ENCODE measurements at places on chromosomes 7 and 10.
A peak's percentile ranks its signal among the peaks of the same experiment; 100 is the strongest.

DNA sequence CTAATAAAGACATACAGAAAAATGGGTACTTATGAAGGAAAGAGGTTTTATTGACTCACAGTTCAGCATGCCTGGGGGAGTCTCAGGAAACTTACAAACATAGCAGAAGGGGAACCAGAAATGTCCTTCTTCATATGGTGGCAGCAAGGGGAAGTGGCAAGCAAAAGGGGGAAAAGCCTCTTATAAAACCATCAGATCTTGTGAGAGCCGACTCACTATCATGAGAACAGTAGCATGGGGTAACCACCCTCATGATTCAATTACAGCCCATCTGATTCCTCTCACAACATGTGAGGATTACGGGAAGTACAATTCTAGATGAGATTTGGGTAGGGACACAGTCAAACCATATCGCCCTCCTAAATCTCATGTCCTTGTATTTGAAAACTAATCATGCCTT is 1305.4 kb upstream of the SORCS1 start:
- no peak for DNase-seq

GRCh38 chr10:110336111-110336721 is 31.5 kb upstream of the SMNDC1 start:
- DNase-seq, result peak; percentile 78

GRCh38 chr10:58996063-58996462 is 180.4 kb upstream of the PHYHIPL start:
- DNase-seq, result no peak

DNA sequence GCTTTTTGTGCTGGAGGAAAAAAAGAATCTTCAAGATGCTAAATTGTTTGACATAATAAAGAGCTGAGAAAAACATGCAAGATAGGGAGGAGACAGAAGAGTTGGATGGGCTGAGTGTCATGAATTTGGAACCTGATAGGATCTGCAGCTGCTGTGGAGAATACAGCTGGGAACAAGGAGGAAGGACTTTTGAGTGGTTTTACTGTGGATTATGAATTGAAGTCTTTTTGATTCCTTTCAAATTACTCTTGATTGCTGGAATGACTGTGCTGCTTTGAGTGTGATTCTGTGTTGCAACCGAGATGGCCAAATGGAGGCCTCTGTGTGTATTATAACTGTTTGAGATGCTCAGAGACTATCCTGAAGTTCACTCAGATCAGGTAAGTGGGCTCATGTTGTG is 4.0 kb downstream of the EFCAB10 start:
- DNase-seq, result no peak

- DNase-seq, result peak; percentile 13
Measured at GRCh38 chr7:103524042-103524907, 78.3 kb upstream of the SLC26A5 start.

DNA sequence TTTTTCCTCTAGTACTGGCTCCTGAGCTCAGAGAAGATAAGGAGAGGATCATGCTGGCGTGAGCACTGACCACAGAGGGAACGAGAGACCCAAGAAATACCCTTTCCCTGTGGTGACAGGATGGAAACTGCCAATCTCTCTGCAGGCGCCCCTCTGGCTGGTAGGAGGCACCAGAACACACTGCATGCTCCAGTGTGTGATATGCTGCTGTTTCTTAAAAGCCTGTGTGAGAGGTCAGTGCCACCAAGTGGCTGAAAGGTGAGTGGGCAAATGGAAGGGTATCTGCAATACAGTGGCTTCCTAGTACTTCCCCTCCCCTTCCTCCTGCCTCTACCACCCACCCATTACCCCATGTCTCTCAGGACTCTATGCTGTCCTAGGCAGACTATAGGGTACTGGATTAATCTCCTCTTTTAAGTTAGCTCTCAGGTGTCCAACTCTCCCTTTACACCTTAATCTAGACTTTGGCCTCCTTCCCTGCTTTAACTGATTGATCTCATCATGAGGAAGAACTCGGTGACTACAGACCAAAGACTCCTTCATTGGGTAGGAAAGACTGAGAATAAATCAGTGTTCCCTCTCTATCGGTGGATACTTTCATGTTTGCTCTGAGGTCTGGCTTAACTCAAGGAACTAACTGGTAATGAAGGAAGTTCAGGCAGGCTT is 283.6 kb downstream of the ADRA2A start:
- peak; percentile 78 for DNase-seq

- DNase-seq, result no peak
Measured at GRCh38 chr10:4607681-4608080, 218.3 kb upstream of the AKR1E2 start.

GRCh38 chr7:151795168-151795811 is 81.6 kb downstream of the PRKAG2 start:
- DNase-seq, result no peak

DNA sequence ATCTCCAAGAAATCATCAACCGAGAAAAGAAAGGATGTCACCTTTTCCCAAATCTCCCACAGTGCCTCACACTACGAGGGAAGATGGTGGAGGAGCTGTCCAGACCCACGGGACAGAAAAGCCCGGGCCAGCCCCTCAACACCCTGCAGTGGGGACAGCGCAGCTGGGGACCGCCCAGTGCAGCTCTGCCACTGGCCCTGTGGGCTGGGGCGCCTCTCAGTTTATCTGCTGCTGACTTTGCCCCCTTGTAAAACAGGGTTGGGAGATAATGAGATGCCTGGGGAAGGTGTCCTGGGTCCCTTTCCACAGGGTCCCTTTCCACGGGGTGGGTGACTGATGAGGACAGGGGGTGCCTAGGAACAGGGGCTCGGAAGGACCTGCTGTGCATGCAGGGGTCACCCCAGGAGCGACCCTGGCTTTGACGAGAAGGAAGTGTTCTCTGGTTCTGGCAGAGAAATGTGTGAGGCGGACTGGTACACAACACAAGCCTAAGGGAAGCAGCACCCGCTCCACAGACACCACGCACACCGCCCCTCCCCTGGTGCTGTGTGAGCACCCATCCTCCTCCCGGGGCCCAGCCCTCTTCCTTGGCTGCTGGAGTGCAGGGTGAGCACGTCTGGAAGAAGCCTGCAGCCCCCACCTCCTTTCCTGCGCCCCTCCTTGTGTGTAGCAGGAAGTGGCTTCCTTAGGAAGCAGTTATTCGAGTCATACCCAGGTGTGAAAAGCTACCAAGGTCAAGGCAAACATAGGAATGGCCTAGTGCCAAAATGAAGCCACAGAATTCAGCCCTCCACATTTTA is 339.9 kb downstream of the DNAJB6 start:
- no peak for DNase-seq

DNA sequence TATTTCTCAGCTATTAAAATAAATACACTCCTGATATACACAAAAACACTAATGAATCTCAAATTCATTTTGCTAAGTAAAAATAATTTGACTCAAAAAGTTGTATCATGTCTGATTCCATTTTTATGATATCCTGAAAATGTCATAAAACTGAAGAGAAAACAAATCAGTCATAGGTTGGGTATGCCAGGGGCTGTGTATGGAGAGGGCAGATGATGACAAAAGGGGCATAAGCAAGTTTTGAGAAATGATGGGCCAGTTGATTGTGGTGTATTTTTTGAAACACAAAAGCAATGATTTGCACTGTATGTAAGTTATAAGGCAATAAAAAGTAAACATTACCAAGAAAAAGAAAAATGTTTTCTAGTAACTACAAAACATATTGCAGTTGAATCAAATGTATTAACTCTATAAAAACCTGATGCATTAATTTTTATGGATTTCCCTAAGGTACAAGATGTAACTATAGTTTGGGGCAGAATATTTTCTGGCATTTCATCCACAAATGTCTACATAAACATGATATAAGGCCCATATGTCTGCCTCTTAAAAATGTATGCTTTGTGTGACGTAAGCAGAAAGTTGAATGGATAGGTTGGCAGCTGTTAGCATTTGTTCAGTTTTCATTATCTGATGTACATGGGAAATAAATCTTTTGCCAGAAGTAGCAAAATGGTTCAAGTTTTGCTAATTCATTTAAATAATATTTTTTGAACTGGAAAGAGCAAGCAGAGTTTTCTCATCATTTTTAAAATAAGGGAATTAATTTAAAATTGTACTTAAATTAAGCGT is 35.1 kb upstream of the ING3 start:
- DNase-seq, result no peak

- peak; percentile 72 for DNase-seq
Measured at GRCh38 chr10:97335188-97335619, 675 bp upstream of the FRAT2 start.

DNA sequence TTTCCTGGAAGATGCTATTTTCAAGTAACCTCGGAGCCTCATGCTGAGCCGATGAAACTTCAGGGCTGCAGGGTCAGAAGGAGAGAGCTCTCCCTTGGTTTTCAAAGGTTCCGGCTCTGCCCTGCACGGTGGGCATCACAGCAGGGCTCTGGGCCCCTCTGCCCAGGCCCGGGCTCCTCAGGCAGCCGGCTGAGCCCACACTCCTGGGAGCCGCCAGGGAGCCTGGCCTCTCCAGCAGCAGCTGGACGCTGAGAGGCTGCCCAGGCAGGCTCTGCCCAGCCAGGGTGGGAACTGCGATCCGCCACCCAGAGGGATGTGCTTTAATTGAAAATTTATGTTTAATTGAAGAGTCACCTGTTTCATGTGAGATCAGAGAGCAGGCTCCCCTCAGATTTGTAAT is 97.5 kb upstream of the MGMT start:
- no peak for DNase-seq

- DNase-seq, result peak; percentile 50
Measured at GRCh38 chr7:74306730-74307469, 17.7 kb downstream of the CLIP2 start.

- DNase-seq, result no peak
Measured at GRCh38 chr7:143040209-143040715, 11.9 kb upstream of the OR6V1 start.
